T-helper 2 cell treated with Interferon-gamma antibody and Interleukin-4, amounts not matched to agents 5 μg/mL and 100 μg/mL, for 36 hours (primary cell): ENCODE measurements at places on chromosomes 7 and 10.

- DNase-seq: no peak
These were observed 28.7 kb downstream of the GHRHR start for GRCh38 chr7:30992414-30992813.

DNA sequence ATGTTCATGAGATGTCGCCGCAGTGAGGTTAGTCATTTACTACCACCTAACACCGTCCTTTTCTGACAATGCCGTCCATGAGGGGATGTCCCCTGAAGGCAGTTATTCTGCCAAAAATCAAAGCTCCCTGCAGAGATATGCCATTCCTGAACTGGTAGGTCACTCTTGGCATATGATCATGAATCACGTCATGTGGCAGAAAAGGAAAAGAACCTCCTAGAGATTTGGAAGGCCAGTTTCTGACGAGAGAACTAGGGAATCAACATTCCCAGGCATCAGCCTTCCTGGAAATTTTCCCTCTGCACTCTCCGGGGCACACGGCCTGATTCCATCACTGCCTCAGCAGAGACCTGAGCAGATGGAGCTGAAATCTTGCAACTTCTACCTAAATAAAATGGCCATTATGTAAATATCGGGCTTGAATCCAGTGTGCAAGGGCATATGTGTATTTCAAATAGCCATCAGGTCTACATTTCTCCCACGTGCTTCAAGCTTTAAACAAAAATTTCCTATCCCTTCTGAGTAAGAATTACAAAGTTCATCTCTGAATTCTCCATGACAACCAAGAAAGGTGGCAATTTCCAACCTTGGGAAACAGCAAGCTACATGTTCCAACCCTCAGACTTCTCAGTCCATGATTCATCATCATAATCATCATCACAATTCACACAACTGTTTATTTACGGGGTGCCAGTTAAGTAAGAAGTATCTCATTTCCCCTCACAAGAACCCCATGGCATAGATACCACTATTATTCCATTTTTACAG lies 46.5 kb downstream of the AMPH start:
- DNase-seq: no peak

- no peak for DNase-seq
These were observed 396.1 kb downstream of the ZNF33B start for GRCh38 chr10:42242135-42242805.

GRCh38 chr10:119497243-119497642 lies 45.3 kb downstream of the RGS10 start:
- DNase-seq: no peak

GRCh38 chr7:127731431-127732080 lies 79.6 kb downstream of the SND1 start:
- DNase-seq: no peak

- DNase-seq: no peak
These were observed 1.5 kb upstream of the PRKAR1B start for GRCh38 chr7:728602-729001.

DNA sequence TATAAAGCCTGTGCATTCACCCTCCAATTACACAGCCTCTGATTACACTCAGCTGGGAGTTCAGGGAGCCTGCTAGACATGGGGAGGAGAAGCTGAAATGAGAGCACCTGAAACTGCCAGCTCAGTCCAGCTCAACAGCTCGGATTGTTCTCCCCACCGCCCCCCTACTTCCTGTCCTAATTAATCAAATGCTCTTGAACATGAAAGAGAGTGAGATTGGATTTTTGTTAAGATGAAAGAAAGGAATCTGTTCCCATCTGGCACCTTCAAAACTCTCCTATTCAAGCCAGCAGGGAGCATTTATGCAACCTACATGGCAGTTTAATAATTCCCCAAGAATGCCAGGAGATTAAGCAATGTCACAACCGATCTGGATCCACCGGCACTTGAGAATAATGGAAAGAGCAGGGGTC lies 98.0 kb downstream of the NPSR1 start:
- DNase-seq: no peak

GRCh38 chr10:49319206-49319605 lies 20.2 kb downstream of the C10orf71 start:
- DNase-seq: no peak

- peak; percentile 88 for DNase-seq
These were observed 766 bp upstream of the EIF3B start for GRCh38 chr7:2353936-2354185.

GRCh38 chr7:1076184-1077072 lies 11.5 kb upstream of the GPER1 start:
- DNase-seq: no peak

GRCh38 chr7:124255041-124255655 lies 222.3 kb upstream of the TMEM229A start:
- DNase-seq: no peak

GRCh38 chr10:8272794-8273425 lies 218.4 kb downstream of the GATA3 start:
- DNase-seq: no peak

GRCh38 chr10:132175907-132176581 lies 10.7 kb upstream of the DPYSL4 start:
- DNase-seq: no peak

- DNase-seq: no peak
These were observed 18.6 kb downstream of the MAGI2 start for GRCh38 chr7:79434867-79435266.

GRCh38 chr7:47233996-47234395 lies 347.9 kb downstream of the TNS3 start:
- no peak for DNase-seq

GRCh38 chr10:5692461-5693358 lies 8.1 kb downstream of the TASOR2 start:
- DNase-seq: peak; percentile 67

- no peak for DNase-seq
These were observed 37.6 kb downstream of the AKR1C4 start for GRCh38 chr10:5234106-5234860.

GRCh38 chr10:131574707-131575430 lies 263.3 kb upstream of the TCERG1L start:
- DNase-seq: no peak

DNA sequence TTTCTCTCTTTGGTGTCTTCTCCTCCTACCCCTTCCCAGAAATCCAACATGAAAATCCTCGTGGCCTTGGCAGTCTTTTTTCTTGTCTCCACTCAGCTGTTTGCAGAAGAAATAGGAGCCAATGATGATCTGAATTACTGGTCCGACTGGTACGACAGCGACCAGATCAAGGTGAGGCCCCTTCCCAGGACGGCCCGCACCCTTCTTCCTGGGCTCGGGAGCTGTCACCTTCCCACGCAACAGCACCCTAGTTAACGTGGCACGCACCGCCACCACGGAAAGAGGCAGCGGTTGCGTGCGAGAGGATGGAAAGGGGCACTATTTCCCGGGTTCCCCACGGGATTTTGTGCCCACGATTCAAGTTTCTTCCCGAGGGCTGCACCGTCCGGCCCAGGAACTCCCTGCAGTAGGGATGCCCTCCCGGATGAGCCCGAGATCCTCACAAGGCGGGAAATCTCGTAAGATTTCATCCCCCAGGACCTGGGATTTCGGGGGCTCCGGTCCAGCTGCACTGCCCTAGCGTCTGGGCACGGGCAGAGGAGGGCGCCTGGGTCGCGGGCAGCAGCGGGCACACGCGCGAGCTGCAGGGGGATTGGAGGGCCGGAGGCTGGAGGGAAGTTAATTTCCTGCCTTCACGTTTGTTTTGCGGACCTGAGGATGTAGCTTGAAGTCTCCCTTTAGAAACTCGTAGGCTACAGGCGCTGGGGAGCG lies 834 bp downstream of the TAC1 start:
- DNase-seq: no peak

- no peak for DNase-seq
These were observed 22.4 kb upstream of the FOXK1 start for GRCh38 chr7:4659551-4660286.

- DNase-seq: no peak
These were observed 139.4 kb downstream of the DNAJB6 start for GRCh38 chr7:157476201-157476600.

- DNase-seq: no peak
These were observed 261.3 kb upstream of the MEOX2 start for GRCh38 chr7:15947754-15948153.

GRCh38 chr10:71283410-71283809 lies 35.6 kb upstream of the SLC29A3 start:
- DNase-seq: no peak

DNA sequence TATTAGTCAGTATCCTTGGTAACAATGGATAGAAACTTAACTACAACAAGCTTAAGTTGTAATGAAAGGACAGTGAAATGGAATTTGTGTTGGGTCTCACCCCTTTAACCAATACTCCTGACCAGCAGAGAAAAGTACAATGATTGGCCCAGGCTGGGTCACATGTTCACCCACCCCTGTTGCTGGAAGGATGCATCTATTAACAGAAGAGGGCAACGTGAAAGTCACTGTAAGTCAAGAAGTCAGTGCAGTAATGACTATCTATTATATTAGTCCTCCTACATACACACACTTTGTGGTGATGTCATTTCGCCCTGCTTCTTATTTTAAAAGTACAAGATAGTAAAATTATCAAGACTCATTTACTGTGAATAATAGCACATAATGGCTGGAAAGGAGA lies 16.2 kb downstream of the PNLIPRP2 start:
- no peak for DNase-seq

DNA sequence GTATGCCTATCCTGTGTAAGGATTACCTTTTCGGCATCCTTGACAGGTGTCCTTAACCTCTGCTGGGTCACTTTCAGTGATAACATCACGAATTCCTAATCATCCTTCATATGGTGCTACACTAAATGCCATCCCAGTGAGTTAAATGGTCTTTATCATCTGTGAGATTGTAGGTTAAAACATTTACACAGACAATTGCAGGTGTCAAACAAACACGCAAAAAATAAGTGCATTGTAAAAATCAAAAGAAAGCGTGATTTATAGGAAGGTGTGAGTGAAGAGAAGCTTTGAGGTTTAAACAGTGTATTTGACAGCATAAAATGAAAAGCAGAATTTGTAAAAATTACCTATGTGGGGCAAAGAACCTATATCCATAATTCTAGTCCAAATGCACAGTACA lies 111.5 kb upstream of the IFRD1 start:
- no peak for DNase-seq

GRCh38 chr7:79741684-79742083 lies 288.2 kb upstream of the MAGI2 start:
- DNase-seq: no peak

- DNase-seq: no peak
These were observed 36.3 kb downstream of the LAMB4 start for GRCh38 chr7:108093851-108094331.

GRCh38 chr7:28889290-28889689 lies 68.8 kb downstream of the TRIL start:
- DNase-seq: no peak

DNA sequence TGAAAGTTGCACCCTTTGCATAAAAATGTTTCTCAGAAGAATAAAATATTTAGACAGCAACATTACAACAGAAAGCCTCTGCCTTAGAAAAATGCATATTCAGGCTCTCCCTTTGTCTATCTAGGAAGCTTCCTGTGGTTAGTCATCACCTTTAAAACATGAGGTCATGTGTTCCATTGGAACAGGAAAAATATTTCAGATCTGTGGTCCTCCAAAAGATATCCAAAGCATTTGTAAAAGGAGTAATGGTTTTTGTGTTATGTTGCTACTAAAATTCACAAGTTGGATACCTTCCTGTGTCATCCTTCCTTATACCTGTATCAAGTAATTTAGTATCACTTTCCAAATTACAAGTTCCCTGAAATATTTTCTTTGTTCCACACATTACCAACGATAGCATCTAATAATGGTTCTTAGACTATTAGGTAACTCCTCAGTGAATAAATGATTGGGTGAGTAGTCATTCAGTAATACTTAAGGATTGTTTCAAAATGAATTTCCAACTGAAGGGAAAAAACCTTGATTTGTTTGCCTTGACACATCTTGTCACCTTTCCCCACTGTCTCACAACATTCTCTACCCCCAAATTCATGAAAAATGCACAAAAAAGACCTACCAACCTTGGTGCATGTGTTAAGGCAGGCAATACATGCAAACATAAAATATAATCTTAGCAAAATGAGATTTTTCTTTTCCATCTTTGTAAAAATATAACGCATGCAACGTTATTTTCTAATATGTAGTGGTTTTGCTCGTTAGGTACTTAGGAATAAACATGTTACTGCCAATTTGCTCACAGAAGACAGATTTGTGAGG lies 19.7 kb upstream of the RHOBTB1 start:
- no peak for DNase-seq

DNA sequence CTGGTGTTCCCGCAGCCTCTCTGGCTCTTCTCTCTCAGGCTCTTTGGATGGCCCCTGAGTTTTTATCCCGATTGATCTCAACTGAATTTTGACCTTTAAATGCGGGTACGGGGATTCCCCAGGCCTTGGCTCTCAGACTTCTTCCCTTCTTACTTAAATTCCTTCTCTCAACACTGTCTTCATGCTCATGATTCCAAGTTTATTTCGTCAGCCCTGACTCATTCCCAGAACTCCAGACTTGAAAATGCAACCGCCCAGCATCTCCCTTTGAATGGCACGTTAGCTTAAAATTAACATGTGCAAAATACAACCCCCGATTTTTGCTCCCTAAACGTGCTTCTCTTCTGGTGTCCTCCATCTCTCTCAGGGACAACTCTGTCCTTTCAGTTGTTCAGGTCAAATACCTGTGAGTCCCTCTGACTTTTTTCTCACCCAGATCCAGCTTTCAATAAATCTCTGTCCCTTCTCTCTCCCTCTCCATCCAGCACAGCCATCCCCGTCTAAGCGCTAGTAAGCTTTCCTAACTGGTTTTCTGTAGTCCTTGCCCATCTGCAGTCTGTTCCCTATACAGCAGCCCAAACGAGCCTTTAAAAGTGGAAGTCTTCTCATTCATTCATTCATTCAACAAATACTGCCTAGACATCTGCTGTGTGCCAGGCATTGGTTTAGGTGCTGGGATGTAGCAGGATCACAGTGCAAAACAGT lies 7.1 kb downstream of the HECW1 start:
- DNase-seq: no peak

DNA sequence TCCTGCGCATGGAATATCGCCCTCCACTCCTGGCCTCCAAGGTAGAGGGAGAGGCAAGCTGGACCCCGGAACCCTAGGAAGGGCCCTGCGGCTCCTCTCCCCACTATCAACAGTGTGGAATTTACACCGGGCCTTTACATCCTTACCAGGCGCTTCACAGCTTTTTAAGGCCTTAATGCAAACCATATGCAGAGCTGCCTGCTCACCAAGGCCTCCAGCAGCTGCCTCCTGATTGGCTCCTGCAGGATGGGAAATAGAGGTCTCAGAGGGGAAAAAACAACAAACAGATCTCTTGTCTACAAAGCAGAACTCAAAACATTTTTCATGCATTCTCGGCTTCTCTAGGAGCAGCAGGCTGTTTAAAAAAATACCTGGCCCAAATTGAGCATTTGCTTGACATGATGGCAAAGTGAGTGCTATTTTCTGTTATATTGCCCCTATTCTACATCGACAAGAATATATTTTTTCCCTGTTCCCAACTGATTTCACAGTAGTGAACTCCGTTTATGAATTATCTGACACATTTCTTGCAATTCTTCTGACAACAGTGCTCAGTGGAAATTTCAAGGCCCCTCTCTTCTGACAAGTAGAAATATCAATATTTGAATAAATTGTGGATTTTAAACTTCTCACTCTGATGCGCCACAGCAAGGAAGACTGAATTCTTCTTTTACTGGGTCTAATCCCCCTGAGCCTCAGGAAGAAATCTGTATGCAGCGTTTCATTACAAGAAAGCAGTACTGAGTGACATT lies 51.7 kb downstream of the EBF3 start:
- no peak for DNase-seq

- DNase-seq: no peak
These were observed 21.3 kb upstream of the HERPUD2 start for GRCh38 chr7:35716038-35716803.

GRCh38 chr7:137919987-137920386 lies 73.2 kb upstream of the DGKI start:
- DNase-seq: no peak

GRCh38 chr7:94449151-94449725 lies 54.5 kb downstream of the COL1A2 start:
- no peak for DNase-seq

- no peak for DNase-seq
These were observed 96.8 kb downstream of the GLCCI1 start for GRCh38 chr7:8065356-8065813.
